ENCODE measurements at places on chromosomes 5 and 9. TPM values are rescaled to one million over a fixed set of nuclear protein-coding genes. Genes with fewer than 3 reads are reported as not detected.

The ALDH1B1 gene
- total RNA-seq = 49.7 TPM

The TERT gene
- total RNA-seq = 1.4 TPM

The FBLL1 gene
- not detected for total RNA-seq

The GRXCR2 gene
- total RNA-seq = not detected

The NTNG2 gene
- total RNA-seq = 3.2 TPM

Measured in A549 treated with ZK216348 at 1 μM for 4 hours (cell line).